ENCODE measurements at places on chromosomes 6 and 20. TPM values are rescaled to one million over a fixed set of nuclear protein-coding genes. Genes with fewer than 3 reads are reported as not detected.
A peak's percentile ranks its signal among the peaks of the same experiment; 100 is the strongest.

DNA sequence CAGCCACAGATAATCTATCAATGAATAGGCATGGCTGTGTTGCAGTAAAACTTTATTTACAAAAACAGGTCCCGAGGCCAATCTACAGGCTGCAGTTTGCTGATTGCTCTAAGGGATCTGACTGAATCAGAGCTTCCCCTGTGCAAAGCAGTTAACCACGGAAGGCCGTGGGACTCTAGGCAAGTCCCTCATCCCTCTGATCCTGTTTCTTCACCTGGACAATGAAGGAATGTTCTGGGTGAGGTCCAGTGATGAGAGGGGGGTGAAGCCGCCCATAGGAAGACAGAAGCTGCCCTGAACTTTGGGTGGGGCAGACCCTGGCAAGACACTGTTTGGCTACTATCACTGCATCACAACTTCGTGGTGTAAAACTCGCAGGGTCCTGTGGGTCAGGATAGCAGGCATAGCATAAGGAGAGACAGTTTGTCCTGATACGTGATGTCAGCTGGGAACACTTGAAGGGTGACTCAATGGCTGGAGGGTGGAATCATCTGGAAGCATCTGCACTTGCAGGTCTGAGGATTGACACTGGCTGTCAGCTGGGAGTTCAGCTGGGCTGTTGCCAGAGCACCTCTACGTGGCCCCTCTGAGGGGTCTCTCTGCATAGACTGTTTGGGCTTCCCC, 33.3 kb upstream of the TGM2 start:
- no peak overlapping the region for H3K27ac ChIP-seq
- no peaks in the 10 kb centered on the region for H3K27me3 ChIP-seq
- H3K36me3 ChIP-seq, result no peaks in the 10 kb centered on the region
- no peaks in the 10 kb centered on the region for H3K4me1 ChIP-seq
- no peak overlapping the region for H3K4me3 ChIP-seq

GRCh38 chr6:11854408-11855165, 76.0 kb upstream of the ADTRP start:
- H3K27ac ChIP-seq, result peak overlapping the region; percentile 11
- H3K27me3 ChIP-seq, result no peaks in the 10 kb centered on the region
- no peak overlapping the region for H3K4me3 ChIP-seq
- DNase-seq, result no peak

DNA sequence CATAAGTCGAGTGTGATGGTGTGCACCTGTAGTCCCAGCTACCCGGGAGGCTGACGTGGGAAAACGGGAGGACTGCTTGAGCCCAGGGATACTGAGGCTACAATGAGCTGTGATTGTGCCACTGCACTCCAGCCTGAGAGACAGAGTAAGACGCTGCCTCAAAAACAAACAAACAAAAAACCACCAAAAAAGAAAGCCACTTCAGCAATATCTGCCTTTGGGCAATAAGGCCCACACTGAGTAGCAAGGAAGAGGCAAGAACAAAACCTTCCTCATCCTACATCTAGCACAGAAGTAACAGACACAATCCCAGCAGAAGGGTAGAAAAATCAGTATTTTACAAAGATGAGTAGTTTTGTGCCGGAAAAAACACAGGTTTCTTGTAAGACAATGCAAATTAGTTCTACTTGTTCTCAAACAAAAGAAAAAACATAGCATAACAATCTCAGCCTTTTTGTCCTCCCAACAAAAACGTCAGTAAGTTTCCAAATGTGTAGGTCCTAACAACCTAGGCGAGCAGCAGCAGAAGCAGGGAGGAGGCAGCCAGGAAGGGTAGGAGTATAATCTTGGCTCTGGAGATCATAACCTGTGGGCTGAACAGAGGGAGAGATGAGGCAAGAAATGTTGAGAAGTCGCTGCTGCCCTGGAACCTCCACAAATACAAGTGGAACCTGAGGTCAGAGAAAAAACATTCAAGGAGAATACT, 5.7 kb downstream of the PPP1R10 start:
- H3K4me1 ChIP-seq, result peaks cover 15% of the 10 kb centered on the region
- peaks cover 50% of the 10 kb centered on the region for H3K36me3 ChIP-seq
- H3K27me3 ChIP-seq, result no peaks in the 10 kb centered on the region
- no peak overlapping the region for H3K27ac ChIP-seq
- H3K4me3 ChIP-seq, result no peak overlapping the region

DNA sequence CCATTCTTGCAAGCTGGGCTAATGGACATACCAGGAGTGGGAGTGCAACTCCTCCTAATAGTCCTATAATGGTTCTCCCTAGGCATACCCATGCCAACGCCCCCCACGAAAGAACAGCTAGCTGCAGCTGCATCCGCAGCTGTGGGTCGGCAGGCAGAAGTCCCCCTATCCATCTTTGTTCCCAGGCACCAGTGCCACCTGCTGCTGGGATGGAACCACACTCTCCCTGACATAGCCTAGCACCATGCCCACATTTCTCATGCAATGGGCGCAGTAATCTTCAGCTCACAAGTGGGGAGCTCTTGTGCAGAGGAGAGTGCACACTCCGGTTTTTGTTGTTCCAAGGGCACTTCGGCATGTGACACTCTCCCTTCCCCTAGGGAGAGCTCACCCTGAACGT, 567.8 kb downstream of the GRIK2 start:
- no peak for DNase-seq
- no peaks in the 10 kb centered on the region for H3K36me3 ChIP-seq
- no peak overlapping the region for H3K27ac ChIP-seq
- no peaks in the 10 kb centered on the region for H3K4me1 ChIP-seq
- no peak overlapping the region for H3K4me3 ChIP-seq
- H3K27me3 ChIP-seq, result no peaks in the 10 kb centered on the region

DNA sequence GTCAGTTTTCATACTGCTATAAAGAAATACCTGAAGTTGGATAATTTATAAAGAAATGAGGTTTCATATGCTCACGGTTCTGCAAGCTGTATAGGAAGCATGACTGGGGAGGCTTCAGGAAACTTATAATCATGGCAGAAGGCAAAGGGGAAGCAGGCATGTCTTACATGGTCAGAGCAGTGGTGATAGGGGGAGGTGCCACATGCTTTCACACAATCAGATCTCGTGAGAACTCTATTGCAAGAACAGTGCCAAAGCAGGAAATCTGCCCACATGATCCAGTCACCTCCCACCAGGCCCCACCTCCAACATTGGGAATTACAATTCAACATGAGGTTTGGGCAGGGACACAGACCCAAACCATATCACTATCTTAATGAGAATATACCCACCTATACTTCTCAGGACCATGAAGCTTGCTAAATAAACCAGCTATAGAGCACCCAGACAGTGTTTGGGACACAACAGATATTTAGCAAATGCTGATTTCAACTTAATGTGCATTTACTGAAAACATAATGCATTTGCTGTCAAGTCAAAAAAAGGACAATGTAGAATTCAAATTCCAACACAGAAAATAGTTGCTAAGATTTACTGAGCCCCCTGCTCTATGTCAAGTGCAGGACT, 63.8 kb downstream of the TNFRSF21 start:
- H3K36me3 ChIP-seq, result no peaks in the 10 kb centered on the region
- no peaks in the 10 kb centered on the region for H3K27me3 ChIP-seq
- H3K4me3 ChIP-seq, result no peak overlapping the region
- no peak for DNase-seq
- peak overlapping the region; percentile 84 for H3K27ac ChIP-seq
- peaks cover 47% of the 10 kb centered on the region for H3K4me1 ChIP-seq

OR2B6 gene
- total RNA-seq, result 0.19 TPM

DNA sequence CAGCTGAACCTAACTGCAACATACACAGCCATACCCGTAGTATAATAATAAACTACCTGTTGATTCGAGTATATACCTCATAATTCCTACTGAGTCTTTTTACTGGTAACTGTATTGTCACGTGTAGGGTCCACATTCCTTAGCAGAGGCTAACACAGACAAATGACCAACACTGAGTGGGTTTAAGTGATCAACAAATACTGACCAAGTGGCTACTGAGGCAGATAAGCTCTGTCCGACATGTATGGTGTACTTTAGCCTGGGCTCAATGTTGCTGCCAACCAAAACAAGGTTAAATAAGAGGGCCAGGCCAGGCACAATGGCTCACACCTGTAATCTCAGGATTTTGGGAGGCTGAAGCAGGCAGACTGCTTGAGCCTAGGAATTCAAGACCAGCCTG, 12.7 kb downstream of the ELOVL5 start:
- H3K27ac ChIP-seq, result peak overlapping the region; percentile 91
- peaks cover 16% of the 10 kb centered on the region for H3K36me3 ChIP-seq
- H3K27me3 ChIP-seq, result no peaks in the 10 kb centered on the region
- DNase-seq, result no peak

GRCh38 chr6:26223650-26224546, 136.7 kb downstream of the HFE start:
- H3K4me3 ChIP-seq, result peak overlapping the region; percentile 60
- DNase-seq, result peak; percentile 92
- peak overlapping the region; percentile 94 for H3K27ac ChIP-seq
- H3K27me3 ChIP-seq, result no peaks in the 10 kb centered on the region

DNA sequence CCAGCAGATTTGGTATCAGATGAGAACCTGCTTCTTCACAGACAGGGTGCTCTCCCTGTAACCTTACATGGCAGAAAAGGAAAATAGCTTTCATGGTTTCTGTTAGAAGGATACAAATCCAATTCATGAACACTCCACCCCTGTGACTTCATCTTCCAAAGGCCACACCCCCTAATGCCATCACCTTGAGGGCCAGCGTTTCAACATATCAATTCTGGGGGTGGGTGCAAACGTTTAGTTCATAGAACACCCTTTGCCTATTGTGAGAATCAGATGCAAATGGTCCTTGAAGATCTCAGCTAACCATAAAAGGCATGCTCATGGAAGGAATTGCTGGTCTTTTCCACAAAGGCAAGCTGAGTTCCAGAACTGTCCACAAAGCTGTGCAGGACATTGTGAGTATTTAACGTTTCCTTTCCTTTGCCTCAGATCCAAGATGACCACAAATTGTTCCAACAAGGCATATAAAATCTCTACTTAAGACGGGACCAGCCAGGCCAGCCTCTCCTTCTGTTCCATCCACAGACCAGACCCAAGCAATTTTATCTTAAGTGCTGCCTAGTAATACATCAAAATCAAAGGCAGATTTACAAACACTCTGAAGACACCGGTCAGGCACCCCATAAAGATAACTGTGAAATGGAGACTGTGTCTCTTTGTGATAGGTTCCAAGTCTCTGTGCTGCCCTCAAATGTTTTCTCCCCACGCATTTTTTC, 34.7 kb upstream of the SSTR4 start:
- H3K27me3 ChIP-seq, result no peaks in the 10 kb centered on the region
- H3K27ac ChIP-seq, result no peak overlapping the region
- DNase-seq, result no peak
- no peaks in the 10 kb centered on the region for H3K4me1 ChIP-seq
- no peak overlapping the region for H3K4me3 ChIP-seq
- H3K36me3 ChIP-seq, result no peaks in the 10 kb centered on the region

GRCh38 chr6:85107701-85108100, 342.2 kb upstream of the NT5E start:
- no peak for DNase-seq
- H3K4me1 ChIP-seq, result no peaks in the 10 kb centered on the region
- H3K36me3 ChIP-seq, result no peaks in the 10 kb centered on the region
- H3K27ac ChIP-seq, result no peak overlapping the region
- H3K4me3 ChIP-seq, result no peak overlapping the region

All from thymus (tissue), 14 donors.